ENCODE measurements at places on chromosomes 2 and 18.

DNA sequence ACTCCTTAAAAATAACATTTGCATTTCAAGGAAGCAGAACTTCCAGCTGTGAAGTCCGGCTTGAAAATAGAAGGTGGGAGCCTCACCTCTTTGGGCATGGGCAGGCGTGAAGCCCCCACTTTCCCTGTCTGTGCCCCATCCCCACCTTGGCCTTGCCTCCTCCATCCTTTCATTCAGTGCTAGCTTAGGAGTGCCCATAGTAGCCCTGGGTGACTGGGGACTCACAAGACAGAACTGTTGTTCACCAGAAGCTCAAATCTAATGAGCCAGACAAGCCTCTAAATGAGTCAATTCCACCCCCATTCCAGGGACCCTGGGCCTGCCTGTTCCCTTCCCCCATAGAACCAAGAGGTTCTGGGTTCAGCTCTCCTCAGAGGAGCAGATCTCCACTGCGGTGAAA is 20.0 kb downstream of the SPATA3 start:
- DNase-seq, result no peak

GRCh38 chr2:219444566-219445091 is 10.0 kb downstream of the SPEG start:
- no peak for DNase-seq

- no peak for DNase-seq
These were observed at the start of gene STPG4 for GRCh38 chr2:47155091-47155876. Gene STPG4, minus strand, starts transcription at chr2:47155308. Its CDS starts 57 bp downstream, at chr2:47155251.

- no peak for DNase-seq
These were observed 106.5 kb downstream of the COL6A3 start for GRCh38 chr2:237307474-237307873.

- no peak for DNase-seq
These were observed 78.1 kb downstream of the ZNF516 start for GRCh38 chr18:76416911-76417310.

DNA sequence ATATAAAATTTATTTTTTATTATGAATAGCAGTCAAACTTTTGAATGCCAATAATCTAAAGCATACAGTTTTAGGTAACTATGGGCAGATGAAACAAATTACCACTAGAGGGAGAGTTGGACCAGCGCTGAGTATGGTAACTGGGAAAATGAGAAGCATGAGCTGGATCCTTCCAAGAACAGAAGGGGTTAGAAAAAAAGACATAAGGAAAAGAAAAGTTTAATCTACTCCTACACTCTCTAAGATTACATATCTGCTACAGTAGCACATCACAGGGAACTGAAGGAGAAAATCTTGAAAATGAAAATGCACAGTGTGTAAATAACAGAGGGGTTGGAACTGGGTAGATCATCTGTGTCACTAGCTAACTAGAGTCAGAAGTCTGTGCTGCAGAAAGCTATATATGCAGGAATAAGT is 15.5 kb downstream of the REG3G start:
- no peak for DNase-seq

- no peak for DNase-seq
These were observed 141.2 kb upstream of the RGPD4 start for GRCh38 chr2:107685421-107685986.

DNA sequence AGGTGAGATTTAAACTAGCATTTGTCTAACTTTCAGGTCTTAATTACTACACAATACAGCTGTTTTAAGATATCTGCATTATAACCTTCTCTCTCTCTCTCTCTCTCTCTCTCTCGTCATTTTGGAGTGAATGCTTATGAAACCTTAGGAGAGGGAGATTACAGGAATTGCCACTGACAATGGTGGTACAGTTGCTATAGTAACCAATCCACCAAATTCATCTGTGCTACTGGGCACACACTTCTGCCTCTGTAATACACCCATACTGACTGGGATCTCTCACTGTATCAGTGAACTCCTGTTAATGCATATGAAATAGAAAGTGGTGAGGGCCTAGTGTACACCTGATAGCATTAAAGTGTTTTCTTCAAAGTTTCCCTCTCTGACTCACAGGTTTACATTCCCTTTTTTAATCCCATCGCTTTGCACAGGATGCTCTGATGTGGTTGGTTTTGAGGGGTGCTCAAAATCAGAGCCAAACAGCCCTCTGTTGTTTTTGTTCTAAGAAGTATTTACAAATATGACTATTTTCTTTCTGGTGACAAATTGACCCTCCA is 13.1 kb downstream of the KLHL14 start:
- DNase-seq, result no peak

DNA sequence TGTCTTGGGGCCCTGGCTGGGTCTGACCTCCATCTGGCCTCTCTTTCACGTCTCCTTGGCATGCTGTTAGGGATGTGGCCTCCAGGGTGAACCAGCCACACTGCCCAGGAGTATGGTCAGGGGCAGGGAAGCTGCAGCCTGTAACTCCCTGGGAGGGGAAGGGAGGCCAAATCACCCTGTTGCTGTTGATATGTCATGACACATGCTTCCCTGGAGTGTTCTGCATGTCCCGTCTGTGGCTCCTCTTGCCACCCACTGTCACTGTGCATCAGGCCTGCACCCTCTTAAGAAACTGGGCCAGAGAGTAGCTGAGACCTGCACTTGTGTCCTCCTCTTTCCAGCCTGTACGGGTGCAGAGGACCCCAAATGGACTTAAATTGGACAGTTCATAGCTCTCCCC is 221.3 kb downstream of the FHOD3 start:
- DNase-seq, result no peak

- no peak for DNase-seq
These were observed 9.8 kb downstream of the STEAP3 start for GRCh38 chr2:119233326-119234020.

- no peak for DNase-seq
These were observed 157.4 kb downstream of the SUCLG1 start for GRCh38 chr2:84301717-84302116.

GRCh38 chr2:20661421-20662307 is 5.3 kb upstream of the GDF7 start:
- DNase-seq, result peak; percentile 73

DNA sequence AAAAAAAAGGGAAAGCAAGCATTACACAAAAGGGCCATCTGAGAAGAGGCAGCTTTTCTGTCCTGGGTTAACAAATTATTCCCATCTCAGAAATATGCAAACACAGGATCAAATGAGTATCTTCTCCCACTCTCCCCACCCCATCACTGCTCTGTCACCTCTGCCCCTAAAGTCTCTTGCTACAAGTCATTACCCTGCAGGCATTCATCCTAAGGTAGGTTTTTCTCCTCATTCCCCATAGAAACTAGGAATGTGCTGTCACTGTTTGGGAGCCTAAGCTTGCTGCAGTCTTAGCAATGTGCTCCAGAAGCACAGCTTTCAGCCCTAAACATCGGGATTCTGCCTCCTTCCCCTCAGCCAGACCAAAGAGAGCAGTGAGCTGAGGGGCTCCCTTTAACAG is 3.6 kb downstream of the LRRTM1 start:
- no peak for DNase-seq

DNA sequence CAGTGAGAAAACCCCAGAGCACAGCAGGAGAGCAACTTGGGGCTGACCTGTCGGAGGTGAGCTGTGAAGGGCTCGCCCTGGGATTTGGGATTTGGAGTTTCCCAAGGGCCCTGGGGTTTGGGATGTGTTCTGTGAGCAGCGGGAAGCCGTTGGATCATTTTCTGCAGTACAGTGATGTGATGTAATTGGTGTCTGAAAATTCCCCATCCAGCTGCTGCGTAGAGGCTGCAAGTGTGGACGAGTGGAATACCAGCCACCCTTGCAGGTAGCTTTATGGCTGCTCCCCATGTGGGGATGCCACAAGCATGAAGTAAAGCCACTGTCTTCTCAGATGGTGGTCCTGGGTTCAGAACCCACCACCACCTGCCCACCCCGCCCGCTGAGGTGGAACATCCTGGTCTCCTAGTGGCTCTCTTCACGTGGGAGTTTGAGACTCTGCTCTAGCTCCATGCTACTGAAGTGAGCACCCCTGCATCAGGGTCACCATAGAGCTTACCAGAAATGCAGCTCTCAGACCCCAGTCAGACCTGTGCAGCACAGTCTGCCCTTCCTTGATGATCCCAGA is 15.0 kb downstream of the IMPA2 start:
- DNase-seq, result no peak

DNA sequence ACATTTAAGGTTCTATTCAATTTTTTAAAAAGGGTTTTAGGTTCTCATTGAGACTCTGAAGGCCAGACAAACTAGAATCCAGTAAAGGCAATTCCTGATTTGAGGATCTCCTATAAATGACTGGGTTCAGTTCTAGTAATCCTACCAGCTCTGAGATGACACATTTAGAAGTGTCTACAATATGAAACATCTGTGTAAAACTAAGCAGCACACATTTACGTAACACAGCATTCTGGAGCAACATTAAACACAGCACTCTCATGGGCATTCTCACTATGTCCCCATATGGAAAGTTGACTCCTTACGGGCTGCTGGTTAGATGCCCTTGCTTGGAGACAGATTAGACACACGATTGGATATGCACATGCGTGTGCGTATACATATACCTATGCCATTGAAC is 114.4 kb downstream of the ZNF385B start:
- no peak for DNase-seq

DNA sequence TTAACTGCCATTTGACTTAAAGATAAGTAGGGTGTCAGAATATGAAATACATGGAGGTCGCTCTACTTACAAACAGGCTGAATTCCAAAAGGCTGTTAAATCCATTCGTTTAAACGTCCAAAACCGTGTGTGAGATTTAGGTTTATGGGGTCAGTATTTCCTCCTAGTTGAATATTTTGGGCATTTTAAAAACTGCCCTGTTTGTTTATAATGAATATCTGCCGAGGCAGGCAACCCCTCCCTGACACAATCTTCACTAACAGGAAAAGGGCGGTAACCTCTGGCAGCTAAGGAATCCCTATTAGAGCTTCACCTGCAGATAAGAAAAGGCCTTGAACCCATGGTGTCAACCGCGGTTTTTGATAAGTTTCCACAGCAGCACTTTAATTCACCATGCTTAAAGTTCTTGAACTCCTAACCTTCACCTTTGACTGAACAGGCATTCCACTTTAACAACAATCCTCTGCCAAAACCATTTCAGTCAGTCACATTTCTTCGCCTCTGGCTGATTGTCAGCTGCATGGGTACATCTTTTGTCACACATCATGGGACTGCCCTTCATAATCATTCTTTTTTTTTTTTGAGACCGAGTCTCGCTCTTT is 17.8 kb downstream of the TRAK2 start:
- no peak for DNase-seq

DNA sequence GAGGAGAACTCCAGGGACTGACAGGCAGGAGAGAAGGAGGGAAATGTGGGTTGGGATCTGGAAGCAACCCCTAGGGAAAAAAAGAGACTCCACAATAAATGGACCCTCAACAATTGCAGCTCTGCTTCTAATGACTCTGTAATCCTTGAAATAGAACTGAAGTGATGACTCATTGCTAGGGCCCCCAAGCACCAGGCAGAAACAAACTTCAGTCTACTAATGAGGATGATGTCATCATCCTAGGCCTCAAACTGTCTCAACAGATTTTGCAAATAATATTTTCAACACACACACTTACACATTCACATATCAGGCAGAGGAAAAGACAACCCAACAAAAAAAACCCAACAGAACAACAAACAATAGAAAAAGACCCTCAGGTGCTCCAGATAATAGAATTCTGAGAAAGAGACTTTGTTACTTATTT is 143.3 kb downstream of the HDAC4 start:
- DNase-seq, result no peak

- no peak for DNase-seq
These were observed 1125.0 kb upstream of the CELF4 start for GRCh38 chr18:38690626-38691025.

GRCh38 chr2:8039732-8040131 is 642.1 kb upstream of the ID2 start:
- DNase-seq, result no peak

GRCh38 chr2:231800493-231801091 is 14.3 kb downstream of the COPS7B start:
- peak; percentile 74 for DNase-seq

DNA sequence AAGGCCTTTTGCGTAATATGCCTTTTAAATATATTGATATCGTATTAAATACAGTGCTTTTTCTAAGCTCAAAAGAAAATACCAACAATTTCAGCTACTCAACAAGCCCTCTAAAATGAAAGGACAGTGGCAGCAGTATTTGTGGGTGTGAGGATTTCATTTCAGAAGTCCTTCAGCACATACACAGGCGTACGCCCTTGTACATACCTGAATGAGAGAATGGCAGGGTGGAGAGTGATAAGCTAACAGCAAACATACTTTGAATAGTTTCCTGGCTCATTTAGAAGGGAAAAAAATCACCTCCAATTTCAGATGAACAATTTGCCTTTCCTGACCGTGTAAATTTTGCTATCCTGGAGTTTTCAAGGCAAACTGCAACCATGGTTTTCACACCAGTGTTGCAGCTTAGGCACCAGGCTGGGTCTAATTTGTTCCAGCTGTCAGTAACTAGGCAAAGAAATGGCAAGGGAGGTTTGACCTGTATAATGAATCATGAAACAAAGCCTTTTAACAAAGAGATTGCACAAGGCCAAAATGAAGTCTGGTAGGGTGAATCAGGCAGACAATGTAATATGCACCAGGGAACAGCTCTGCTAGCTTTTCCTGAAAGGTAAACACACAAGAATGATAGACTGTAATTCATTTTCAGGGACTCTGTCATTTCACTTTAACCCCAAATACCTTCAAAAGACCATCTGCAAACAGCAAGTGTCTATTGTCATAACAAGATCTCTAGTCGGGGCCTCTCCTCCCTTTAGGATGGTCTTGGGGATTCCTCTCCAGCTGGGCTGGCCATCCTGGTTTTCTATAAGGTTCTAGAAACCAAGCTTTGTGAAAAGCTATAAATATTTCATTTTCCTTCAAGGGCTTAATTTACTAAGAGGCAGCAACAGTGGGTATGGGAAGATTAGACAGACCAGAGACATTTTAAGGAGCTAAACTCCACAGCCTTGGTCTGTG is 11.5 kb downstream of the ANKRD29 start:
- no peak for DNase-seq

- peak; percentile 44 for DNase-seq
These were observed 916 bp downstream of the TNFRSF11A start for GRCh38 chr18:62325806-62326645.

DNA sequence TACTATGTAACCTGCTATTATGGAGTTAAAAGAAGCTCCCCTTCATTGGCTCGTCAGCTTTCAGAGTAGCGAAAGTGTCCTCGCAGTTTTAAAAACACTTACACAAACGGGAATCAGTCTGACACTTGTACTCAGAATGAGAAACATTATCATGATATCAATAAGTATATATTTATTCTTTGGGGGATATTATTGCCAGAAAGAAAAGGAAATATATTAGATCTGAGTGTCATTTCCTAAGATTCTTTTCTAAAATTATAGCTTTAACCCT is 584.5 kb downstream of the ZEB2 start:
- DNase-seq, result no peak

- no peak for DNase-seq
These were observed 161.6 kb downstream of the NEDD4L start for GRCh38 chr18:58205443-58206160.

- no peak for DNase-seq
These were observed 251.3 kb upstream of the ATP5MC3 start for GRCh38 chr2:175432793-175433192.

DNA sequence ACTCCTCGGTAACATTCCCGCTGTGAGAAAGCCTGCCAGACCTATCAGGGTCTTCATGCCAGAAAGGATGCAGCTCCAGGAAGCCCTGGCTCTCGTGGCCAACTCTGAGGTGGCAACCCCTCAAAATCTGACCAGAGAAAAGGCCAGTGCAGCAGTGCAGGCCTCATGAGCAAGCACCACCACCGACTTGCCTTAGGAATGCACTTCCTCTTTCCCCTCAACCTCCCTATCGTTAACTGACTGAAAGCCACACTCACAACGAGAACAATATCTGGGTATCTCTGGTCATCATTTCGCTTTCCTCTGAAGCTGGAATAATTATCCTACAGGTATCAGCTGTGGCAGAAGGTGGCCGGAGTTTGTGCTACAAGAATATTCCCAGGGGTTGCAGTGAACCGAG is 101.4 kb upstream of the POU3F3 start:
- no peak for DNase-seq

Data from activated CD4-positive, alpha-beta T cell treated with anti-CD3 and anti-CD28 coated beads for 48 hours (primary cell).